ENCODE measurements at places on chromosomes 3 and 15. TPM values are rescaled to one million over a fixed set of nuclear protein-coding genes. Genes with fewer than 3 reads are reported as not detected.
A peak's percentile ranks its signal among the peaks of the same experiment; 100 is the strongest.

DNA sequence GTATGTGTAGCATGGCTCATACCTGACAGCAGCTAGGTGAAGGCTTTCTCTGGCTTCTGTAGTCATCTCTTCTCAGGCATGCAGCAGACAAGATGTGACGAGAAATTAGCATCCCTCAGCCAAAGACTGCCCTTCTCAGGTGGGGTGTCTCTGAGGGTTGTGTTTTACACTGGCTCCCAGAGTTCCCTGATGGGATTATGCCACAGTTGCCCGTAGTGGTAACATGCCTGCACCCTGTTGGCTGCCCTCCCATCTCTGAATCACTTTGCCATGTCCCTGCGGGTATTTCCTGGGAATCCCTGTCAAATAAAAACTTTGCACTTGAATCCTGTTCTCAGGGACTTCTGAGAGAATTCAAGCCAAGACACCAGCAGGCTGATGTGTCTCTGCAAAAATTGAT is 70.5 kb downstream of the LRTM1 start:
- no peak overlapping the region for H3K4me3 ChIP-seq
- H3K27me3 ChIP-seq, result no peaks in the 10 kb centered on the region
- no peak for DNase-seq
- H3K4me1 ChIP-seq, result no peaks in the 10 kb centered on the region

DNA sequence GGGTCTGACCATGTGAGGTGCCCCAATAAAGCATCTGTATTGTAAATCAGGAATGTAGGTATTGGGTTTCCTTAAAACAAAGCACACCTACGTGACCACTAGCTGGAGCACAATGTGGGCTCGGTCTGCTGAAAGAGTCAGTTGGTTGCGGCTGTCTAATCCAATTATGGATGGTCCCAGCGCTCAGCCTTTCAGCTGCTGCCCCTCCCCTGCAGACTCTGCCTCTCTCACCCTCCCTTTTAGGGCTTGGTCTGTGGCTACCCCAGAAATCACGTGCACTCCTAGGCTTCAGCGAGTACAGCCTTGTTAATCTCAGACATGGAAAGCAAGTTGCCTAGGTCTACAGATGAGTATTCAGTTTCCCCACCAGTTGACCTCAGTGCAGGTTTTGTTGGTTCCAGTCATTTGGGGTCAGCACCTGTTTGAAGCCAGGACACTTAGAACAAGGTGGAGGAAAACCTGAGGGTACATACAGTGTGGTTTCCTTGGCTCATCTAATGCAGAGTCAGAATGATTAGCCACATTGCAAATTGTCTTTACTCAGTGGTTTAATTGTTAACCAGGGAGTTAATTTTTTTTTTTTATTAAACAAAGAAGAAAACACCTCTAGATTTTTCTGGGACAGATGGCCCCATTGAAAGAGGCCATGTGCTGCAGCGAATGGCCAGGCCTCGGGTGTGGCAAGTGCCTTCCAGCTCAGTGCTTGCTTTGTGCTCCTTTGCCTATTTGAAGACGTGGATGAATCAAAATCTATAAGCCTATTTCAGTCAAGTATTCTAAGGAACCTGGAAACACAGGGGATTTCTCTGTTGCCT is 137.7 kb downstream of the IGF1R start:
- H3K27ac ChIP-seq, result no peak overlapping the region
- H3K4me3 ChIP-seq, result no peak overlapping the region
- H3K36me3 ChIP-seq, result no peaks in the 10 kb centered on the region
- no peaks in the 10 kb centered on the region for H3K27me3 ChIP-seq

SNRPN gene
- total RNA-seq, result 192 TPM

TPRG1 gene
- 14.5 TPM for total RNA-seq

- H3K27me3 ChIP-seq, result no peaks in the 10 kb centered on the region
- H3K27ac ChIP-seq, result no peak overlapping the region
These were observed 125.4 kb downstream of the MEGF11 start for GRCh38 chr15:66128116-66128680.

DNA sequence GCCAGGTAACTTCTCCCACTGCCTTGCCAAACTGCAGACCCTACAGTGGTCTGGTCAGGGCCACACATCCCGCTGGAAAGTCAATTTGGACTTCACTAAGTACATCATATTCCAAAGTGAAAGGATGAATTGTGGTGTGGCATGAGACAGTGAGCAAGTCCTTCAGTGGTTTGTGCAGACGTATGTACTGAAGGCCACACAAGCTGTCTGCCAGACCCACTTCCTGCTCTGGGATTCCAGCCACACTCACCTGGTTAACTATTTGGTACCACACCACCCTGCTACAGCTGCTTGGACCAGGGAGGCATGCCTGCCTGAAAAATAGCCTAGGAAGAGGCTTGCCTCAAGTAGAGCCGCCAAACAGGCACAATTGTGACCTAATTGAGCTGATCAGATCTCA is 94.1 kb upstream of the STRIT1 start:
- no peak overlapping the region for H3K27ac ChIP-seq
- DNase-seq, result no peak
- H3K36me3 ChIP-seq, result no peaks in the 10 kb centered on the region
- H3K27me3 ChIP-seq, result no peaks in the 10 kb centered on the region
- no peaks in the 10 kb centered on the region for H3K4me1 ChIP-seq

DNA sequence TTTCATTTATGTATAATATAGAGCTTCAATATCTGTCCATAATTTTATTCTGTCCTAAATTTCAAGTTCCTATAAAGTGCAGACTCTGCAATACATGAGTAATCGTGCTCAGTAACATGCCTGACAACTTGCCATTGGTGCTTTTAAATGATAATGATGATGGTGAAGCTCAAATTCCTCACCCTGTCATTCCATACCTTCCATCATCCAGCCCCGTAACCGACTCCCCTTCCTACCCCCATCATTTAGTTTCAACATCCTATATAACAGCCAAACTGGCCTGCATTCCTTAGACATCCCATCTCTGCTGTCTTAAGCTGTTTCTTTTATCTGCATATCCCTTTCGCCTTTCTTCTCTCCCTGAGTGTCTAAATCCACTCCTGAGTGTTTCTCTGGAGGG is 67.2 kb upstream of the DLG1 start:
- H3K36me3 ChIP-seq, result no peaks in the 10 kb centered on the region
- peaks cover 8% of the 10 kb centered on the region for H3K4me1 ChIP-seq
- DNase-seq, result no peak
- H3K27me3 ChIP-seq, result no peaks in the 10 kb centered on the region

DNA sequence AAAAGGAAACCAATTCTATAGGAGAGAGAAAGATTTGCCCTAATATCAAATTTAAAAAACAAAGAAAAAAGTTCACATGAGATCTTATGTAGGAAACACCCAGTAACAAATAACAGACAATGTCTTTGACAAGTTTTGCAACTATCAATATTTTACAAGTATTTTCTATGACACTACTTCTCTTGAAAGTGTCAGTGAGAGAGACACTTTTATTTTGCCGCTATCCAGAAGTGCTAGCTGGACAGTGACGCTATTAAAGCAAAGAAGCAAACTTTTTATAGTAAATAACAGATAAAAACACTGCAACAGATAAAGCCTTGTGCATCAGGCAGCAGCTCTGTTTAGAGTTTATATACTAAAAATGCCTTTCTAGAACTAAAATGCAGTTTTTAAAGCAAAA is 13.3 kb downstream of the LYSMD2 start:
- H3K4me3 ChIP-seq, result no peak overlapping the region
- peaks cover 16% of the 10 kb centered on the region for H3K4me1 ChIP-seq
- H3K27me3 ChIP-seq, result no peaks in the 10 kb centered on the region
- peaks cover 5% of the 10 kb centered on the region for H3K36me3 ChIP-seq

- H3K27me3 ChIP-seq, result no peaks in the 10 kb centered on the region
- H3K27ac ChIP-seq, result no peak overlapping the region
- H3K4me1 ChIP-seq, result peaks cover 17% of the 10 kb centered on the region
- DNase-seq, result peak; percentile 32
These were observed 49.7 kb upstream of the MYZAP start for GRCh38 chr15:57541805-57542504.

DNA sequence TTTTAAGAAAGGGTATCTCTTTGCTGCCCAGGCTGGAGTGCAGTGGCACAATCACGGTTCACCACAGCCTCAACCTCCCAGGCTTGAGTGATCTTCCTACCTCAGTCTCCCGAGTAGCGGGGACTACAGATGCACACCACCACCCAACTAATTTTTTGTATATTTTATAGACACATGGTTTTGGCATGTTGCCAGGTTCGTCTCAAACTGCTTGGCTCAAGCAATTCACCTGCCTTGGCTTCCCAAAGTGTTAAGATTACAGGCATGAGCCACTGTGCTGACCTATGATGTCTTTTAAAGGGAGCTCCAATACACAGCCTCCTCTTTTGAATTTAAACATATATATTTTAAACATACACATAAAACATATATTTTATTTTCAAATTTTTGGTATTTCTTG is 60.9 kb downstream of the SLC9C1 start:
- no peaks in the 10 kb centered on the region for H3K36me3 ChIP-seq
- no peak overlapping the region for H3K4me3 ChIP-seq
- H3K27me3 ChIP-seq, result no peaks in the 10 kb centered on the region
- no peak for DNase-seq
- no peak overlapping the region for H3K27ac ChIP-seq
- no peaks in the 10 kb centered on the region for H3K4me1 ChIP-seq

DNA sequence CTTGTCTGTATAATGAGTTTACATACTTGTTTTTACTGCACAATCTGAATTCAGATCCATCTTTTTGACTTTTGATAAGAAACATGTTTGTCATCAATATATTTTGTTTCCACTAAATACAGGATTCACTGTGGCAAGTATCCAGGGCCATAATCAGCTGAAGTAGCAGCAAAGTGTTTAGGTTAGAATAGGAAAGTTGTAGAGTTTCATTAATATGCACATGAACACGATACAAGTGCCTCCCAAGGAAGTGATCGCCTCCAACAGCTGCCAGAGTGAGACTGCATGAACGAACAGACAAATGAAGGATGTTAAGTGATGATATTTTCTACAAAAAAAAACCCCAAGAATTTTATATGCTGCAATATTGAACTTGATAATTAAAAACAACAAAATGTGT is 204.3 kb downstream of the TBL1XR1 start:
- no peak overlapping the region for H3K27ac ChIP-seq
- H3K4me3 ChIP-seq, result no peak overlapping the region
- no peaks in the 10 kb centered on the region for H3K36me3 ChIP-seq
- H3K4me1 ChIP-seq, result no peaks in the 10 kb centered on the region

DNA sequence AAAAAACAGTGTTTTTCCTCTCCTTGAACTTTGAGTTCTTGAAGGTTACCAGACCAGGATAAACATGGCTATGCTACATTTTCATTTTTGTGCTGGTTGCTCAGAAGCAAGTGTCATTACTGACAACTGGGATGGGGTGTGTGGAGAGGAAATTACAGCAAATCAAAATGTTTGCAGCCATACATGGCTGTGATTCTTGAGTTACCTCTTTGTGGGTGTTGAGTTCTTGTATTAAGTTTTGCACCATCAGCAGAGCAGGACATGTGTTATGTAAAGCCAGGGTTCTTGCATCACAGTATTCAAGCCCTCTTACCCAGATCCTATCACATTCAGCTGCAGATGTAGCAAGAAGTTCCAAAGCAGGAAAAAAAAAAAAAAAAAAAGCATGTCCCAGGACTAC is 53.9 kb upstream of the ATOSA start:
- no peaks in the 10 kb centered on the region for H3K36me3 ChIP-seq
- H3K4me1 ChIP-seq, result no peaks in the 10 kb centered on the region
- H3K4me3 ChIP-seq, result no peak overlapping the region
- no peaks in the 10 kb centered on the region for H3K27me3 ChIP-seq
- DNase-seq, result no peak

MYO1E gene
- total RNA-seq, result 121 TPM

CHST13 gene
- total RNA-seq, result not detected

GABRR3 gene
- total RNA-seq, result not detected

DNA sequence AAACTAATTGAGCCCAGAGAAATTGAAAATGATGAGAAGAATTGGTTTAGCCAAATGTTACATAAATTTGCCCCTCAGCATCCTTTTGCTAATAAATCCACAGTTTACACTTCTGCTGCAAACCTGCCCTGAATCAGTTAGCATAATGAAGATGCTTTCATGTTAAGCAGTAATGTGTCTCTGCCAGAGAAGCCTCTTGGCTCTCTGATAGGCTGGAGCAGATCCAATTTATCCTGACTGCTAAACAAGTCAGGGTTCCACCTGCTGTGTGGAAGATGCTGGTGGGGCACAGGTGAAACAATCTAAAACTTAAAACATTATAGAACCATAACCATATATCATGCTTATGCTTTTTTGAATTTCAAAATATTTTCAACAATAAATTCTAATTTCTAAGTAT is 946.8 kb downstream of the OTOL1 start:
- no peaks in the 10 kb centered on the region for H3K4me1 ChIP-seq
- H3K27ac ChIP-seq, result no peak overlapping the region
- DNase-seq, result no peak
- no peak overlapping the region for H3K4me3 ChIP-seq
- H3K36me3 ChIP-seq, result no peaks in the 10 kb centered on the region

DNA sequence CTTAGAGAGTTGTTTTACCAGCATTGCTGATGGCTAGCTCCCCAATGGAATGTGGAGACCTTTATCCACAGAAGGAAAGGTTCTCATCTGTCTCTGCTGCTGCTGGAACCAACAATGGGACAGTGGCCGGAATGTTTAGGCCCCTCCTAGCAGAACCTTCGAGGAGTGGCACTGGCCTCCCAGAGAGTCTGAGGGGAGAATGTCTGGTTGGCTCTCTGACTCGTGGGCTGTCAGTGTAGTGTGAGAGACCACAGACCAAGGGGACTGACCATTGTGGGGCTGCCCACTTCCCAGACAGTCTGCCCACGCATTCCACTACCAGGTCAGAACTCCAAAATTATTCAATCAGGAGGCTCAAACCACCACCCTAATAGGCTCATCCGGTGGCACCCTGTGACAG is 5.1 kb downstream of the RASL12 start:
- H3K36me3 ChIP-seq, result peaks cover 28% of the 10 kb centered on the region
- peak overlapping the region; percentile 11 for H3K4me3 ChIP-seq

- no peaks in the 10 kb centered on the region for H3K36me3 ChIP-seq
- H3K27ac ChIP-seq, result no peak overlapping the region
- no peak overlapping the region for H3K4me3 ChIP-seq
These were observed 205.7 kb upstream of the ROBO1 start for GRCh38 chr3:79973482-79973881.

Measured in thoracic aorta (tissue), 2 donors.